ENCODE measurements at places on chromosomes 7 and 10. TPM values are rescaled to one million over a fixed set of nuclear protein-coding genes. Genes with fewer than 3 reads are reported as not detected.

Gene PSMG3
- 38.2 TPM for total RNA-seq

Gene IRF5
- total RNA-seq: 6.0 TPM

Gene ZNF117
- 10.2 TPM for total RNA-seq

Gene CPEB3
- total RNA-seq: 7.5 TPM

Gene CCDC126
- total RNA-seq: 18.2 TPM

Gene DOCK4
- total RNA-seq: 28.5 TPM

Gene CALCR
- total RNA-seq: not detected

GRCh38 chr10:48491392-48492139 is 113.3 kb downstream of the ARHGAP22 start:
- no peak overlapping the region for H3K27ac ChIP-seq
- no peaks in the 10 kb centered on the region for H3K36me3 ChIP-seq
- no peak for DNase-seq
- H3K4me1 ChIP-seq: no peaks in the 10 kb centered on the region
- H3K4me3 ChIP-seq: no peak overlapping the region
- no peaks in the 10 kb centered on the region for H3K27me3 ChIP-seq

DNA sequence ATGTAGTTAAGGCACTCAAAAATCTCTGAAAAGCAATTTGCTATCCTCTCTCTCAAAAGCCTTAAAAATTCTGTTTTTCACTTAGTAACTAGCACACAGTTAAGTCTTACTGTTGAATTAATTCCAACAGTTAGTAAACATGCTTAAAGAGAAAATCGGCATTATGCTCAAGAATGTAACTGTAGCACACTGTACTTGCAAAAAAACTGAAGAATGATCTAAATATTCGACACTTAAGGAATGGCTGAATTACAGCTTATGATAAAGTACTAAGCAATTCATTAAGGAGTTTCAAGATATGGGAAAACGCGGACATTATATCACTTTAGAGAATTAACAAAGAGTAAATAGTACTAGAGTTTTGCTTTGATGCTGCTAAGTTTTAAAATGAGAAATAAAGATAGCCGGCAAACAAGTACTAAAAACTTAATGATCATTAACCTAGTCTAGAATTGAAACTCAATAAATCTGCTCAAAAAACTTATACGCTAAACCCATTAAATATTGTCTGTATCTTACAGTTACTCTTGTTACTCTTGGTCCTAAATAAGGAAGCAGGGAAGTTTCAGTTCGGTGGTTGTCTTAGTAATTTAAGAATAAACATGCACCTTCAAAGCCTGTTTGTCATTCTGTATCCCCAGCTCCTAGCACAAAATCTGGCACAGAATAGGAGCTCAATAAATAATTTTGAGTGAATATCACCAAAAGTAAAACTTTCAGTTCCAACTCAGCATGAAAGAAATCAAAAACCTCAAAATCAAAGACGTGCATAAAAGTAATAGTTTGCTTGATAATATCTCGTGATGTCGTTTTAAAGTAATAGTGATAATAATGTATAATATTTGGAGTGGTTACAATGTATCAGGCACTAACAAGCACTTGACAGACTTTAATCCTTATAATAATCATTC is 1.2 kb downstream of the TRDMT1 start:
- peaks cover 3% of the 10 kb centered on the region for H3K4me1 ChIP-seq
- no peak for DNase-seq
- no peaks in the 10 kb centered on the region for H3K36me3 ChIP-seq
- peak overlapping the region; percentile 95 for H3K27ac ChIP-seq
- peak overlapping the region; percentile 77 for H3K4me3 ChIP-seq

DNA sequence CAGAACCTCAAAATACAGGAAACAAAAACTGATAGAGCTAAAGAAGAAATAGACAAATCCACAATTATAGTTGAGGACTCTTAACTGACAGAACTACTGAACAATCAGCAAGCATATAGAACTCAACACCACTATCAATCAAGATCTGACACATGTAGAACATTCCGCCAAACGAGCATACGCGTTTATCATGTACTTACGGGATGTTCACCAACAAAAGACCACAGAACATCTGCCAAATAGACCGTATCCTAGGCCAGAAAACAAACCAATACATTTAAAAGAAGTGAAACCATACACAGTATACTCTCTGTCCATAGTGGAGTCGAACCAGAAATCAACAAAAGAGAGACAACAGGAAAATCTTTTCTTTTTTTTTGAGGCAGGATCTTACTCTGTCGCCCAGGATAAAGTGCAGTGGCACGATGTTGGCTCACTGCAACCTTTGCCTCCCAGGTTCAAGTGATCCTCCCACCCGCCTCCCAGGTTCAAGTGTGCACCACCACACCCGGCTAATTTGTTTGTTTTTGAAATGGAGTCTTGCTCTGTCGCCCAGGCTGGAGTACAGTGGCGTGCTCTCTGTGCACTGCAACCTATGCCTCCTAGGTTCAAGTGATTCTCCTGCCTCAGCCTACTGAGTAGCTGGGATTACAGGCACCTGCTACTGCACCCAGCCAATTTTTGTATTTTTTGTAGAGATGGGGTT is 5.1 kb downstream of the GNA12 start:
- no peaks in the 10 kb centered on the region for H3K27me3 ChIP-seq
- no peak for DNase-seq
- no peaks in the 10 kb centered on the region for H3K4me1 ChIP-seq
- H3K4me3 ChIP-seq: no peak overlapping the region
- H3K36me3 ChIP-seq: no peaks in the 10 kb centered on the region
- no peak overlapping the region for H3K27ac ChIP-seq

- no peaks in the 10 kb centered on the region for H3K27me3 ChIP-seq
- no peak overlapping the region for H3K27ac ChIP-seq
- no peaks in the 10 kb centered on the region for H3K36me3 ChIP-seq
- no peak for DNase-seq
- no peak overlapping the region for H3K4me3 ChIP-seq
Observed at GRCh38 chr10:61815496-61815895, 86.0 kb upstream of the ARID5B start.

DNA sequence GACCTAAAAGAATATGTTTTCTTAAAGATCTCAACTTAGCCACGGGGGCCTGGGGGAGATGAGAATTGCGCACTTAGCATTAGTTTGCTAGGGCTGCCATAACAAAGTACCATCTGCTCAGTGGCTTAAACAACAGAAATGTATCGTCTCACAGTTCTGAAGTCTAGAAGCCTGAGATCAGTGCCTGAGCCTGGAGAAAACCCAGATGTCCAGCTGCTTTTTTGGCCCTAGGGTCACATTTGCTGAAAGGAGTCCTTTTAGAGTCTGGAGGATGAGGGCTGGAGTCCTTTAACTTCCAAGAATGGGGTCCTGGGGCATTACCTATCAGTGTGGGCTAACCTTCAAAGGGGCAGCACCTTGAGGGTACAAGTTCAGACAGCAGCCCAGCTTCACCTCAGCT is 48.2 kb downstream of the SMURF1 start:
- peak overlapping the region; percentile 30 for H3K27ac ChIP-seq
- no peak overlapping the region for H3K4me3 ChIP-seq
- H3K4me1 ChIP-seq: peaks cover 51% of the 10 kb centered on the region

DNA sequence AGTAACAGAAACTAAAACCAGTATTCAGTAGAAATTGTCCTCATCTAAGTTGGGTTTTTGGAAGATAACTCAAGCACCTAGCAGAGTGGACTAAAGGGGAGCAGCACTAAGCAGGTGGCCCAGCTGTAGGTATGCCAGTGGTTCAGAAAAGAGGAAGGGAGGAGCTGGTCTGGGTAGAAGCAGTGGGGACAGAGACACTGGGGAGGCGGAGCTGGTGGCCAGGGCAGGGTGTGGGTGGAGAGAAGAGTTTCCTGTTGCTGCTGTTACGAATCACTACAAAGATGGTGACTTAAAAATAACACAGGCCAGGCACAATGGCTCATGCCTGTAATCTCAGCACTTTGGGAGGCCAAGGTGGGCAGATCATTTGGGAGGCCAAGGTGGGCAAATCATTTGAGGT is 136.2 kb downstream of the WDR11 start:
- no peak overlapping the region for H3K27ac ChIP-seq
- H3K36me3 ChIP-seq: no peaks in the 10 kb centered on the region
- H3K4me3 ChIP-seq: no peak overlapping the region
- no peak for DNase-seq
- H3K27me3 ChIP-seq: no peaks in the 10 kb centered on the region
- H3K4me1 ChIP-seq: no peaks in the 10 kb centered on the region

GRCh38 chr7:66500087-66500486 is 128.6 kb upstream of the KCTD7 start:
- H3K36me3 ChIP-seq: no peaks in the 10 kb centered on the region
- DNase-seq: peak; percentile 32
- no peaks in the 10 kb centered on the region for H3K27me3 ChIP-seq
- H3K27ac ChIP-seq: no peak overlapping the region

- no peaks in the 10 kb centered on the region for H3K36me3 ChIP-seq
- no peak overlapping the region for H3K27ac ChIP-seq
- H3K4me3 ChIP-seq: no peak overlapping the region
- no peaks in the 10 kb centered on the region for H3K4me1 ChIP-seq
Observed at GRCh38 chr7:107315716-107316220, 147.0 kb downstream of the HBP1 start.

GRCh38 chr10:86971232-86971991 is 3.1 kb downstream of the ADIRF start:
- no peaks in the 10 kb centered on the region for H3K36me3 ChIP-seq
- peak overlapping the region; percentile 72 for H3K4me3 ChIP-seq
- H3K27me3 ChIP-seq: no peaks in the 10 kb centered on the region
- peaks cover 51% of the 10 kb centered on the region for H3K4me1 ChIP-seq
- H3K27ac ChIP-seq: peak overlapping the region; percentile 94

- H3K27me3 ChIP-seq: no peaks in the 10 kb centered on the region
- H3K4me1 ChIP-seq: no peaks in the 10 kb centered on the region
- DNase-seq: no peak
- H3K27ac ChIP-seq: no peak overlapping the region
- no peak overlapping the region for H3K4me3 ChIP-seq
- no peaks in the 10 kb centered on the region for H3K36me3 ChIP-seq
Observed at GRCh38 chr7:89776980-89777379, 377.3 kb upstream of the STEAP1 start.

DNA sequence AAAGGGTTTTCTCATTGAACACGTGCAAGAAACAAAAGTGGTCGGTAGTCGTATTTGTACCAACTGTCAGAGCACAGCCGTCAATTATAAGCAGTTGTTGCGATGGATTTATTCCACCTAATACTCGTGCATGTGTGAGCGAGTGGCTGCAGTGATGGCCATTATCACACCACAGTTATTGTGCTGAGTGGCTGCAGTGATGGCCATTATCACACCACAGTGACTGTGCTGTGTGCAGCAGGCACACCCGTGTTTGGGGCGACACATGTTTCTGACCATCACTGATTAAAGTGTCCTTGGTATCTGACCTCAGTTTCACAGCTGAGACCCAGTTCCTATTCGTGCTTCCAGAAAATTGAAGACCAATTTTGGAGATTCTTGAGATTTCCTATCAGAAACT is 142.9 kb upstream of the PFKP start:
- no peaks in the 10 kb centered on the region for H3K27me3 ChIP-seq
- H3K4me1 ChIP-seq: no peaks in the 10 kb centered on the region
- H3K36me3 ChIP-seq: no peaks in the 10 kb centered on the region
- no peak overlapping the region for H3K27ac ChIP-seq
- DNase-seq: no peak

DNA sequence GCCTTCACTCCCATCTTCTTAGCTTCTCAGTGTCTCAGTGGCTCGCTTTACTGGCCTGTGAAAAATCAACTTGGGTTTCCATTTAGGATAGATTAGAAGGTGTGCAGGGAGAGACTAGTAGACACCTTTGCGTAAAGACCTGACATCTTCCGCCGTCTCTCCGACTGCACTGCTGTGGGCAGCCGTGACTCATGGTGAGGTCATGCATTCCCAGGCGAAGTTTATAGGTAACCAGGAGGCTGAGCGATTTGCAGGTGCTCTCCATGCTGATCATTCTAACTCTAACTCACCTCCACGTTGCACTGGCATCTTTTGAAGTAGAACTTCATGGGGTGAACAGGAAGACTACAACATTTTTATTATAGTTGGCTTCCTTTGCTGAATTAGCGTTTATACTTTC is 68.0 kb upstream of the ZNF438 start:
- H3K36me3 ChIP-seq: no peaks in the 10 kb centered on the region
- H3K4me3 ChIP-seq: no peak overlapping the region
- H3K4me1 ChIP-seq: no peaks in the 10 kb centered on the region
- no peak overlapping the region for H3K27ac ChIP-seq
- no peaks in the 10 kb centered on the region for H3K27me3 ChIP-seq
- DNase-seq: no peak

DNA sequence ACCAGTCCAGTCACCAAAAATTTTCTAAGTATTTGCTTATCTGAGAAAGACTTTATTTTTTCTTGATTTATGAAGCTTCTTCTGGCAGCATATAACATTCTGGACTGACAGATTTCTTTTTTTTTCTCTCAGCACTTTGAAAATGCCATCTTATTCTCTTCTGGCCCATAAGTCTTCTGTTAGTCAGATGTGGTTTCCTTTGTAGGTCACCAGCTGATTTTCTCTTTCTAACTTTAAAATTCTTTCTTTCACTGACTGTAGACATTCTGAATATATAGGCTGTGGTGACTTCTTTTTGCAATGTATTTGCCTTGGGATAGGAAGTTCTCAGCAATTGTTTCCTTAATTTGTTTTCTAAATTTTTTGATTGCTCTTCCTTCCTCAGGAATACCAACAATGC is 172.5 kb downstream of the CCDC7 start:
- no peak for DNase-seq
- H3K36me3 ChIP-seq: no peaks in the 10 kb centered on the region
- H3K27me3 ChIP-seq: no peaks in the 10 kb centered on the region
- H3K4me3 ChIP-seq: no peak overlapping the region
- no peaks in the 10 kb centered on the region for H3K4me1 ChIP-seq

GRCh38 chr10:6423413-6424170 is 156.5 kb downstream of the PRKCQ start:
- H3K4me1 ChIP-seq: no peaks in the 10 kb centered on the region
- no peak overlapping the region for H3K27ac ChIP-seq
- H3K36me3 ChIP-seq: no peaks in the 10 kb centered on the region
- no peak for DNase-seq

- no peaks in the 10 kb centered on the region for H3K27me3 ChIP-seq
- peak overlapping the region; percentile 100 for H3K27ac ChIP-seq
- H3K4me1 ChIP-seq: no peaks in the 10 kb centered on the region
- H3K36me3 ChIP-seq: no peaks in the 10 kb centered on the region
Observed at GRCh38 chr10:110211465-110211843, 4.0 kb downstream of the MXI1 start.

DNA sequence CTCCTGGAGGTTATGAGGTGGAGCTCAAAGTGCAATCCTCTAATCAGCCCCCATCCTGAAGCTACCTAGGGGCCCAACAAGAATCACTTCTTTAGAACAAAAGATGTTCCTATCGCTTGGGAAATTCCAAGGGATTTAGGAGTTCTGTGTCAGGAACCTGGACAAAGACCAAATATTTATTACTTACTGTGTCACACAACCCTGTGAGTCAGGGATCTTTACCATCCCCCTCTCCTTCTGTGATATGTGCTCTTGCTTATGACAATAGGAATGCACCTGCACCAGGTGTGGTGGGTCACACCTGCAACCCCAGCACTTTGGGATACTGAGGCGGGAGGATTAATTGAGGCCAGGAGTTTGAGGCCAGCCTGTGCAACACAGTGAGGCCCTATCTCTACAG is 485.8 kb downstream of the PLXDC2 start:
- no peaks in the 10 kb centered on the region for H3K4me1 ChIP-seq
- no peak for DNase-seq
- H3K36me3 ChIP-seq: no peaks in the 10 kb centered on the region
- no peak overlapping the region for H3K4me3 ChIP-seq
- no peaks in the 10 kb centered on the region for H3K27me3 ChIP-seq

Data from sigmoid colon (tissue), 7 donors.